ENCODE measurements at places on chromosomes 3 and 15. TPM values are rescaled to one million over a fixed set of nuclear protein-coding genes. Genes with fewer than 3 reads are reported as not detected.

Gene DIPK2A
- total RNA-seq = 40.8 TPM

Gene PATL2
- total RNA-seq = 0.10 TPM

Gene LDHAL6B
- total RNA-seq = not detected

Gene CCDC32
- 17.6 TPM for total RNA-seq

Gene SPESP1
- total RNA-seq = 8.1 TPM

Gene NANOGP8
- total RNA-seq = not detected

Gene FBXL2
- 7.0 TPM for total RNA-seq

Gene GRAMD2A
- total RNA-seq = 0.05 TPM

Gene TMEM43
- total RNA-seq = 94.0 TPM

Gene GOLGA6L7
- not detected for total RNA-seq

Gene WDR93
- total RNA-seq = not detected

Gene SLC24A5
- total RNA-seq = not detected

Gene SLC22A13
- total RNA-seq = not detected

Gene TUSC7
- not detected for total RNA-seq

Gene ABHD2
- total RNA-seq = 46.5 TPM

Gene NRG4
- total RNA-seq = not detected

Gene PCSK6
- total RNA-seq = 0.73 TPM

Gene IL5RA
- total RNA-seq = not detected

Gene ZXDC
- 15.4 TPM for total RNA-seq

Gene SPATA16
- not detected for total RNA-seq

Gene CCR5
- not detected for total RNA-seq

Gene FANCD2
- 1.4 TPM for total RNA-seq

Gene FAN1
- 10.6 TPM for total RNA-seq

Gene NCBP2
- total RNA-seq = 49.7 TPM

Gene RTP4
- total RNA-seq = 3.0 TPM

Gene CFAP92
- not detected for total RNA-seq

Gene TIMP4
- total RNA-seq = 54.6 TPM

Gene CNTN3
- total RNA-seq = not detected

Gene BCHE
- 1.9 TPM for total RNA-seq

Gene KATNBL1
- total RNA-seq = 31.2 TPM

Gene TTLL13
- not detected for total RNA-seq

Gene GLCE
- total RNA-seq = 29.8 TPM

Gene SERINC4
- not detected for total RNA-seq

Gene ZNF717
- 12.0 TPM for total RNA-seq

Gene GOLGA6A
- not detected for total RNA-seq

Gene STRIT1
- not detected for total RNA-seq

Gene OSTN
- total RNA-seq = not detected

Gene RHOV
- not detected for total RNA-seq

Gene CD200
- total RNA-seq = 8.7 TPM

Gene DUSP7
- total RNA-seq = 8.9 TPM

Gene GPR62
- not detected for total RNA-seq

Gene VPS39
- total RNA-seq = 62.2 TPM

Gene SNX22
- 0.06 TPM for total RNA-seq

Gene CNTN4
- total RNA-seq = not detected

Gene BFSP2
- not detected for total RNA-seq

Gene ABHD6
- 4.4 TPM for total RNA-seq

Gene WNT5A
- total RNA-seq = 7.4 TPM

Gene IL20RB
- 0.44 TPM for total RNA-seq

Gene HACD3
- 47.7 TPM for total RNA-seq

Gene CYFIP1
- 60.0 TPM for total RNA-seq

Gene CLDN11
- total RNA-seq = 96.8 TPM

Gene GOLGA6L10
- 0.10 TPM for total RNA-seq

Gene NSUN3
- total RNA-seq = 6.3 TPM

Gene COL6A5
- not detected for total RNA-seq

Gene CKMT1A
- total RNA-seq = 0.06 TPM

Data from cardiac ventricle fibroblast (primary cell).